ENCODE measurements at places on chromosomes 7 and 10.

- DNase-seq: peak; percentile 38
Measured at GRCh38 chr7:137992550-137993394, 9.1 kb downstream of the CREB3L2 start.

DNA sequence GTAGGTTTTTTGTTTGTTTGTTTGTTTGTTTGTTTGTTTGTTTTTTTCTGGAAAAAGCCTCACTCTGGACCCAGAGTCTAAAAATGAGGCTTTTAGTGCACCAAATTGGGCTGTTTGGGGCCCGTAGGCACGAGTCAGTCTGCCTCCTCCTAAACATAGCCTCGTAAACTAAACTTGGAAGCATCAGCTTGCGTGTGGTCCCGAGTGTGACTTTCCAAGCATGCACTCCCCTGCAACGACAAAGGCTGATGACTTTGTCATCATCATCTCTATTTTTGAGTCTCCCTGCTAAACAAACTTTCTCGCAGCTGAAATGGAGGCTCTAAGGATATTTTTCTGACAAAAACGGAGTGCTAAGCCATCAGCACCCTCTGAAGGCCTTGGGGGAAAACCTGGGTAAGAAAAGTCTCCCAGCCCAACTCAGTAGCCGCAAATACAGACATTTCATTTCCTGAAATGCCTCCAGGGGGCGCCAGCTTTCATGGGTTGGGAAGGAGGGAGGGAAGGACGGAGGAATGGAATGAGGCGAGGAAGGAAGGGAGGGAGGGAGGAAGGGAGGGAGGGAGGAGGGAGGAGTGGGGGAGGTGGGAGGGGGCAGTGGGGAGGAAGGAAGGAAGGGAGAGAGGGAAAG lies 245.9 kb downstream of the KCNMA1 start:
- DNase-seq: peak; percentile 9

- no peak for DNase-seq
Measured at GRCh38 chr7:70016044-70016770, 417.9 kb downstream of the AUTS2 start.

GRCh38 chr10:100109670-100110069 lies 28.0 kb upstream of the CPN1 start:
- DNase-seq: no peak

- DNase-seq: no peak
Measured at GRCh38 chr10:34522546-34522945, 292.6 kb downstream of the PARD3 start.

DNA sequence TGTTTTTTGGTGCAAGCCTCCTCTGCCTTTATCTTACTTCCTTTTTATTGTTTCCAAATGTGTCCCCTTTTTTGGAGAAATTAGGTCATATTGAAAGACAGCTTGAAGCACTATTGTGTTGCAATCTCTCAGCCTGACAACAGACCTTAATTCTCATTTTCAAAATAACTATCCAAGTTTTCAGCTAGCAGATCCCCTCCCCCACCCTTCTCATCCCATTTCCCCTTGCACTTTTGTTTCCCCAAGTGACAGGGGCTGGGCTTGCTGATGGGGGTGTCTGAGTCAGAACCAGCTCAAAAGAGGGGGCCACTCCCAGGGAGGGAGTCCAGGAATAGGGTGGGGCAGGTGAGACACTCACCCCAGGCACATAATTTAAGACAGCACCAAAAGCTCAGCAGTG lies 75.3 kb downstream of the MKI67 start:
- DNase-seq: no peak

DNA sequence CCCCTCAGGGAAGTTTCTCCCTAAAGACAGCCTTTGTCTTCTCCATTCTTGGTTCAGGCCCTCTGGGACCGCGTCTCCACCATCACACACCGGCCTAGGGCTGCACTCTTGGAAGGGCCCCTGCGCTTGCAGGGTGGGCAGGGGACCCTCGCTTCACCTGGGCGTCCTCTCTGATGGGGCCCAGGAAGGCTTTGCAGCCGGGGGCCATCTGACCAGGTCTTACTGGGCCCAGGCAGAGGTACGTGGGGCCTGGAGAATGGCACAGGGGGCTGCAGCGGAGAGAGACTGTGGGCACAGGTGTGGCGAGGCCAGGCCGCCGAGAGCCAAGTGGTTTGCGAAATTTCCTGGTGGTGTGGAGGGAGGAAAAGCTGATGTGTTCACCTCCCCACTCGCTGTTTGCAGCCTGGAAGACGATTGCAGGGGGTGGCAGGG lies 44.4 kb downstream of the ALOX5 start:
- DNase-seq: no peak

- DNase-seq: no peak
Measured at GRCh38 chr10:688312-689120, 952 bp downstream of the DIP2C start.

DNA sequence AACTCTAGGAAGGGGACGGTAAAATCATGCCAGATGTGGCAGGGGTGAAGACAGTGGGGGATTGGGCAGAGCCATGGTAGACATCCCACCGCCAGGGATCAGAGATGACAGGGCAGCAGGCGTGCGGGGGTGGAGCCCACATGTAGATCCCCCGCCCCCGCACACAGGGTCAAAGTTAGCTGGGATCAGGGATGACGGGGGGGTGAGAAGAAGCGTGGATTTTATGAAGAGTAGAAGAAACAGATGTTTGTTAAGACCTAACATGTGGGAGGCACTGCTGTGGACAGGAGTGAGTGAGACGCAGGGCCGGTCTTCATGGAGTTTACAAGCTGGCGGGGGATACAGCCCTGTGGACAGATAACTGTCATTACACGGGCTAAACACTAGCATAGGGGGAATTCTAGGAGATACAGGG lies 154.0 kb upstream of the KLF14 start:
- no peak for DNase-seq

- DNase-seq: no peak
Measured at GRCh38 chr10:14191871-14192270, 138.9 kb downstream of the FRMD4A start.

DNA sequence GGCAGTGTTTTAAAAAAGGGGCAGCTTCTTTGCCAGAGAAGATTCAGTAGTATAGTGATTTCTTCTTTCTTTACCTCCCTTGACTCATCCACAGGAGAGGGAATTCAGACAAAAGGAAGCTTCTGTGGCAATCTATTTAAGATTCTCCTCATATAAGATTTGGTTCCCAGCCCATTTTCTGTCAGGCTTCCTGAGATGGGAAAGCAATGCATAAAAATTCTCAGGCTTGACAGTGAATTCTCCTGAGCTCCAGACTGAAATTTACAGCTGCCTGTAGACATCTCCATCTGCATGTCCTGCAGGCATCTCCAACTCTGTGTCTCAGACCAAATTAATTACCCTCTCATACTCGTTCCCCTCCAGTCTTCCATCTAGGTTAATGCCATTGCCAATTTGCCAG lies 72.8 kb downstream of the TSPAN12 start:
- no peak for DNase-seq

DNA sequence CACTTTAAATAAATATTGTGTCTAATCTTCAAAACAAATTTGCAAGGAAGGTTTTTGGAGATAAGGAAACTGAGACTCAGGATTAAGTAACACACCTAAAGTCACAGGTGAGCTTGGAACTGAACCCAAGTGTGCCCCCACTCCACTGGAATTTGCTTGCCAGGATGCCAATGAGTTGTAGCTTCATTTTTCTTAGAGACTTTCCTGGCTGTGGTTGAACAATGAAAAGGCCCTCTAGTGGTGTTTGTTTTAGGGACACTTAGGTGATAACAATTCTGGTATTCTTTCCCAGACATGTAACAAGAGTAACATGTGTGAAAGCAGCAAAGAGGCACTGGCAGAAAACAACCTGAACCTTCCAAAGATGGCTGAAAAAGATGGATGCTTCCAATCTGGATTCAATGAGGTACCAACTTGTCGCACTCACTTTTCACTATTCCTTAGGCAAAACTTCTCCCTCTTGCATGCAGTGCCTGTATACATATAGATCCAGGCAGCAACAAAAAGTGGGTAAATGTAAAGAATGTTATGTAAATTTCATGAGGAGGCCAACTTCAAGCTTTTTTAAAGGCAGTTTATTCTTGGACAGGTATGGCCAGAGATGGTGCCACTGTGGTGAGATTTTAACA lies 1.5 kb downstream of the IL6 start:
- DNase-seq: no peak

GRCh38 chr10:83986800-83987199 lies 152.5 kb upstream of the GHITM start:
- DNase-seq: no peak

GRCh38 chr7:6181136-6181535 lies 91.3 kb downstream of the CYTH3 start:
- DNase-seq: no peak

DNA sequence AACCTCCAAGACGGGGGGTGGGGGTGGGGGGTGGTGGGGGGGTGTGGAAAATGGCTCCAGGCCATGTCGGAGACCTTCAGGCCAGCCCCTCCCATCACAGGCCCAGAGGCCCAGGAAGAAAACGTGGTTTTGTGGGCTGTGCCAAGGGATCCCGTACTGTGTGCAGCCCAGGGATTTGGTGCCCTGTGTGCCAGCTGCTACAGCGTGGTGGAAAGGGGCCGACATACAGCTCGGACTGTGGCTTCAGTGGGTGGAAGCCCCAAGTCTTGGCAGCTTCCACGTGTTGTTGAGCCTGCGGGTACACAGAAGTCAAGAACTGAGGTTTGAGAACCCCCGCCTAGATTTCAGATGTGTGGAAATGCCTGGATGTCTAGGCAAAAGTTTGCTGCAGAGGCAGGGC lies 259.7 kb downstream of the HGF start:
- no peak for DNase-seq

GRCh38 chr7:77330169-77330882 lies 85.8 kb downstream of the GSAP start:
- no peak for DNase-seq
